T-helper 9 cell (primary cell): ENCODE measurements at places on chromosomes 13 and 19.

DNA sequence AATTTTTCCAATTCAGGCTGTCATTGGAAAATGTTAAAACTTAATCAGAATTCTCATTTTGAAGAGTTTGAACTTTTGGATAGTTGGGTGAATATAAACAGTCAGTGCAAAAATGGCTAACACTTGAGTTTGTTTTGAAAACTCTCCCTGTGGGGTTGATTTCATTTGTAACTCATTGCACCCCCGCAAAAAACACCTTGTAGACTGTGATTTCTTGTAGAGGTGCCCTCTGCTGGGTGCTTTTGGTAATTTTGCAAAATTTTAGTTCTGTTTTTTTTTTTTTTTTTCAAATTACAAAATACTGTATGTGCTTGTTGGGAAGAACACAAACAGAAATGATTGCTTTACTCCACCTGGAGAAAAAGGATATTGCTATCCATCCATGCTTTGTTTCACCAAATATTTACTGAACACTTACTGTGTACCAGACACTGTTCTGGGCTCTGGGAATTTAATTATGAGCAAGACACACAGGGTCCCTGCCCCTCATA is 28.2 kb upstream of the GPI start:
- peak; percentile 38 for DNase-seq

GRCh38 chr13:49627831-49628652 is at the start of gene ARL11:
ARL11 (plus strand) TSS chr13:49628507; CDS start chr13:49630448, 1,941 bp downstream.
- DNase-seq = peak; percentile 6

DNA sequence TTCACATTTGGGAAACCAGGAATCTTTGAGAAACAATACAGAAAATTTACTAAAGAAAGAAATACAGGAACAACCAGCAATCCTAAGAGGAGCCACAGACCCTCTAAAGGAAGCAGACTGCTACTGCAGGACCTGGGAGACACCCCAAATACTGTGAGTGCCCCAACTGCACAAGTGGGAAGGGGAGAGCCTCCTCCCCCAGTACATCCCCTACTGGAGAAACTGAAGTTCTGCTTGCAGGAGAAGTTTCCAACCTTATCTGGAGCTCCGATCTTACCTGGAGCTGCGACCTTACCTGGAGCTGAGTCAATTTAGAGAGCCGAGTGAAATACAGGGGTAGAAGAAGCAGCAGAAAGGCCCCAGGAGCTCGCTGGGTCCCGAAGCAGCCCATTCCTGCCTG is 236.4 kb upstream of the SPRY2 start:
- DNase-seq = no peak

GRCh38 chr13:59545007-59545406 is 618.7 kb downstream of the DIAPH3 start:
- no peak for DNase-seq

DNA sequence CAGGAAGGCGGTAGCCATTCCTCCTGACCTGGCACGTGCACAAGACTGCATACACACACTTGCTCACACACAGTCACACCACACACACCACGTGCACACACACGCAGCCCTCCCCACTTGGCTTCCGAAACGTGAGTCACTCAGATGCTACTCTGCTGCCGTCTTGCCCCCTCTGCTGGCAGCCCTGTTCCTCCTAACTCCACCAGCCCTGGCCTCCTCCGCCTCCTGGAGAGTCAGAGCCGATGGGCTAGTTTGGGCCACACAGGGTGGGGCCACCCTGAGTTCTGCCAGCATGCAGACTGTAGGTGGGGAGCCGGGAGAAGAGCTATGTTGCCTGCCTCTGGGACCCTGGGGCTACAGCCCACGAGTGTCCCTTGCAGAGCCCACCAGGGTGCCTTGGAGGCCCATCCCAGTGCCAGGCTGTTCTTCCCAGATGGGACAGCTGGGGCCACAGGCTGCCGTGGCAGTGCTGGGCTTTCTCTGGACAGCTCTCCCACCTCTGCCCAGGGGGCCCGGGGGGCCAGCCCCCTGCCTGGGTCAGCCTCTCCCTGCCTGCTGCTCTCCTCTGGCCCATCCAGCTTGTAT is 12.1 kb downstream of the PIN1 start:
- DNase-seq = no peak

DNA sequence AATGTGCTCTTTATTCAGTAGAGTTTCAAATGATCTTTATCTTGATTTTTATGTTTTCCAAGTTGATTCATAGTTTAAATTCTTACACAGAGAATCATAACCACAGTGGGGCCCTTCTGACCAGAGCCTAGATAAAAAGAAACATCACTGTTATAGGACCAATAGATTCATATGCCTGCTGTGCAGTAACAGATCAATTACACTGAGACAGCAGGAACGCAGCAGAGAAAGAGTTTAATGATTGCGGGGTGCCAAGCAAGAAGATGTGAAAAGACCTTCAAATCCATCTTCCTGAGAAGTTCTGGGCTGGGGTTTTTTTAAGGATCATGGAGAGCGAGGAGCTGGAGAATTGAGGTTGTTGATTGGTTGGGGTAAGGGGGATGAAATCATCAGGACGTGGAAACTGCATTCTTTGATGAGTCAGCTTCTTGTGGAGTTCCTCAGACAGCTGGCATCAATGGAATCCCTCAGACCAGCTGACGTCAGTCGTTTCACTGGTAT is 346.6 kb downstream of the TBC1D4 start:
- DNase-seq = no peak

DNA sequence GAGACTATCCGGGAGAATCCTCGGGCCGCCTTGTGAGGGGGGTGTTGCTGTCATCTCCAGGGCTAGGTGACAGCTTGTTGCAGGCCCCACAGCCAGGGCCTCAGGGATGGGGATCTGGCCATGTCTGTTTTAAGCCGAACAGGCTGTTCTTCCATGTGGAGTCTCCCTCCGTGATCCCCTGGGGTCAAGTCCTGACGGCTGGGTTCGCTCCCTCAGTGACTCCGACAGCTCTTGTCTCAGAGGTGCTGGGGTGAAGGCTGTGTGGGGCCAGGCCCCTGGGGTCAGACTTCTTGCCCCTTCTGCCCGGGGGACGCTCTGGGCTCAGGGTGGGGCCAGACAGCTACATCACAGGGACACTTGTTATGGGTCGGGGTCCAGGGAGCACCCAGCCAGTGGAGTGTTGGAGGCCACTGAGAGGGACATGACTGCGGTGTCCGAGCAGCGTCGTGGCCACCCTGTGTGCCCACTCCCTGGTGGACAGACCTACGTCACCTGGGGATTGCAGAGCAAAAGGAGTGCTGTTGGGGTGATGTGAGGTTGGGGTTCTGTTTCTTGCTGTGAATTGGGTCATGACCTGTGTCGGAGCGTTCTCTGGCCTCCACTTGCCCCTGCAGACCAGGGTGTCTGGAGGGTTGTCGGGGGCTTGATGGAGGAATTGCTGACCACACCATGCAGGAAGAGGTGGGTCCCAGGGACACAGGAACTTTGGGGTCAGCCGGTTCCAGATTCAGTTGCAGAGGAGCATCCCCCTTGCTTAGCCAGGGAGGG is 21.5 kb downstream of the EPN1 start:
- DNase-seq = no peak

DNA sequence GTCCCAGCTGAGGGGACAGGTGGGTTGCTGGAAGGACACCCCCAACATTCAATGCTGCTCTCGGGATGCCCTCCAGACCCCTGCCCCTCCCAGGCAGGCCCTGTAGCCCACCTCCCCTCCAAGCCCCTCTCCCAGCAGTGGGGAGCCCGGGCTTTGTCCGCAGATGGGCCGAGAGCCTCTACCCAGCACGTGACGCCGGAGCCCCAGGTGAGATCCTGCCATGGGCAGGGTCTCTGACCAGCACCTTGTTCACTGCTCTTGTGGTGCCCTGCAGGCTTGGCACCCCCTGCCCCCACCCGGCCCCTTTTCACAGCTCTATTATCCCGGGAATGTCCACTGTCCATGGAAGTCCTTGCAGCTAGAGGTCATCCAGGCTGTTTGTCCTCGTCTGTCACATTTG is 76.5 kb downstream of the C1QTNF9 start:
- no peak for DNase-seq

- no peak for DNase-seq
Measured at GRCh38 chr19:31348481-31349159, 616 bp downstream of the TSHZ3 start.

- no peak for DNase-seq
Measured at GRCh38 chr19:46020819-46021125, 2.1 kb downstream of the PGLYRP1 start.

DNA sequence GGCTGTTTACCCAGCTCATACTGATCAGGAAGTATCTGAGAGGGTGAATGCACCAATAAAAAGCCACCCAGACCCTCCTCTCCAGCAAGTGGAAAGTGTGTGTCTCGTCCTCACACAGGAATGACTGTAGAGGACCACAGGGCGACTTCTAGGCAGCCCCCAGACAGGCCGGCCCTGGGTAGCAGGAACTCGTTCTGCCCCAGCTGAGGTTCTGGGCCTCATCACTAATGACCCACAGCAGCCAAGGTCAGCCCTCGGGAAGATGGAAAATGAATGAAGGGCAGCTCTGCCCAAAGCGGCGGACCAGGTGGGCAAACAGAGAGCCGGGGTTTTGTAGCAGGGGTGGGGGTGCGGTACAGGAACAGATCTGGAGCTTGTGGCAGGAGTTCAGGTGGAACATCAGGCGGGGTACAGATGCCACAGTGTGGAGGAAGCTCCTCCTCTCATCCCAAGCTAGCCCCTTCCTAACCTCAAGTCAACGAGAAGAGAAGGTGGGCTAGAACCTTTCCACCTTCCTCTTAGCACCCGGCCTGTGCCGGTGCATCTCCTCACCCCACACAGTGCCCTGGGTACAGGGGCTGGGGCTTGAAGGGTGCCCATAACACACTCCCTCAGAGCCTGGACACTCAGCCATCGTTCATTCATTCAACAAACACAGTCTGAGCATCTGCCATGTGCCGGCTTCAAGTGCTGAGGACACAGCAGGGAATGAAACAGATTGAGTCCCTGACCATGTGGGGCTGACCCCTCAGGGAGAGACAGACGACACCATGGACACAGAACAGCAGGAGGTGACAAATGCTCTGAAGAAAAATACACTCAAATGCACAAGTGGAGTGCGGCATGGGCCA is 36.2 kb downstream of the RFX2 start:
- no peak for DNase-seq

GRCh38 chr13:95480791-95481780 is 71.4 kb upstream of the CLDN10 start:
- no peak for DNase-seq
